Stimulated activated CD8-positive, alpha-beta memory T cell treated with anti-CD3 and anti-CD28 coated beads, Interleukin-15, amount 100 ng/mL, for 4 hours (primary cell): ENCODE measurements at places on chromosomes 3 and 15.

DNA sequence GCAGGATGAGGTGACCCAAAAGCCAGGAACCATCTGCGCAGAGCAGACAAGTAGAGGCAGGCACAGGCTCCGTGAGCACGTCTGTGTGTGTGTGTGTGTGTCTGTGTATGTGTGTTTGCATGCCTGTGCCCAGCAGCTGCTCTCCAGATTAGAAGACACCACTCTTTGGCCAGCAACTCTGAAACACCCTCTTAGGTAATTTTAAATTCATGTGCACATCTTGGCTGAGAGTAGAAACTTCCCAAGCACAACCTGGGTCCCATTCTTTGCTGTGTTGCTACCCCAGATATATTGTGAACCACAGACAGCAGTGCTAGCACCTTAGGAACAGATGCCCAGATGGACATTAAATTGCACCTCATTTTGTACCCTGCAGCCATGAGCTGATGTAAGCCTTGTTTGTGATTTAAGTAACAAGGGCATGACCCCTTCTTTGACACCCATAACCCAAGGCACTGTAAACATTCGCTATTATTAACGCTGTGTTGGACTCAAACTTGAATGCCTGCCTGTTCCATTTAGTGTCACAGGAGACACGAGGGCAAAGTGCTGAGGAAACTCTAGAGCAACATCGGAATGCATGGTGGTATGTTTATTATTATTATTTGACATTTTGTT is at the start of gene FILIP1L:
TSS of gene FILIP1L (minus strand) at position 89 of the 618 bp plus-strand sequence.
- no peak for DNase-seq

DNA sequence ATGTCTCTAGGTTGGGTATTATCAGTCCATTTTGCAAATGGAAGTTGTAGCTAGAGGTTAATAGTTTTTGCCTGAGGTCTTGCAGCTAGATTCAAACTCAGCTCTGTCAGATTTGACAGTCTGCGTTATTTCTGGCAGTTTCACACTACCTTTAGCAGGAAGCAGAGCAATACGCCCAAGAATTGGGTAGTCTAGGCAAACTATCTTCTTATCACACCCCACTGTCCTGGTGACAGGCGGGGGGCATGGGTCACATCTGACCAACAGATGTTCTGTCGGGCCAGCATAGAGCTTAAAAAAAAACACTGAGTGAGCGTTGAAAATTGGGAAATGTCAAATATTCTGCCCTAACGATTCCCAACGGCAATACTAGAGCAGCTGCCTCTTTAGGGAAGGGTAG is 5.7 kb downstream of the GPR160 start:
- no peak for DNase-seq

DNA sequence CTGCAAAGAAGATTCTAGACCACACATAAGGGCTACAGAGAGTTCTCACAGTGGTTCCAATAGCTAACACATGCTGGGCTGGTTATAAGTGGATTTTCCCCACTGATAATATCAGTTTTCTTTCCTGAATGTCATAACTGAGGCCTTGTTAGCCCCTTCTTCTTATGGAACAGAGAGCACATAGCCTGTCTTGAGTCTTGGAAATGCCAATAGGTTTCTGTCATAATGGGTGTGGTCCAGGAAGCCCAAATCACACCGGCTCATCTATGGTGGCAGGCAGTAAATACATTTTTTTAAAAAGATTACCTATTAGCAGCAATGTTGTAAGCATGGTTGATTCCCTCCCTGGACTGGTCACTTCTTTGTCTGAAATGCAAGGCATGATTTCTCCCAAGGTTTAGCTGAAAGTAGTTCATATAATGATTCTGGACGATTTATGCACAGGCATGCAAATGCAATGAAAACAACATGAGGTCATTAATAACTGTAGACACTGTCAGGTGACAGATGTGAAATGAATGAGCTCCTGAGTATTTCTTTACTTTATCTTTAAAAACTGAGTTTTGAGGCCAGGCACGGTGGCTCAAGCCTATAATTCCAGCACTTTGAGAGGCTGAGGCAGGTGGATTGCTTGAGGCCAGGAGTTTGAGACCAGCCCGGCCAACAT is 67.2 kb upstream of the ATP2C1 start:
- DNase-seq = no peak

GRCh38 chr3:73411993-73412392 is 212.7 kb downstream of the PDZRN3 start:
- DNase-seq = no peak

- DNase-seq = no peak
Observed at GRCh38 chr3:2944628-2945027, 165.5 kb downstream of the IL5RA start.

- no peak for DNase-seq
Observed at GRCh38 chr3:151864423-151865101, 8.9 kb upstream of the SUCNR1 start.

DNA sequence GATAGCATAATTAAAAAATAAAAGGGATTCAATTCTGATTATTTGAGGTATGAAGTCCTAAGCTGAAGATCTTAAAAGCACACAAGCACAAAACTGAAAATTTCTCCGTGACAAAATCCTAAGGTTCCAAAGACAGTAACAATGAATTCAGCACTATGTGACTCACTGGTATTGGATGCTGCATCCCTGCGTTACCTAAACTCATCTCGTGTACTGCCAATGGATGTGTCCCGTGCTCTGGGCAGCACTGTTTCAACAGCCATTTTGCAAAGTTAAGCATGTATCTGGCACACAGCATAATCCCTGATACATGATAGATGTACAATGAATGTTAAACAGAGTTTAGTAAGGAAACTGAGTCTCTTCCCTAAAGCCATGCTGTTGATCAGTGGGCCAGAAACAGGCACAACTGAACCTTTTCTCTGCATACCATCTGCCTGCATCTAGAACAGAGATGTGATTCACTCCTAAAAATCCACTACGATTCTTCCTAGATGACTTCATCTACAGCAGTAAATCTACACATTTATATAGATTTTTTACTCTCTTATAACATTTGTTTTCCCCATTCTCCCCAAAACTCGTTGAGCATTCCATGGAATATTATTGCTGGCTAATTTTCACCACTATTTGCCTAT is 14.3 kb downstream of the SUCLG2 start:
- DNase-seq = no peak

- DNase-seq = no peak
Observed at GRCh38 chr15:64152507-64153387, 1.2 kb downstream of the SNX22 start.

- DNase-seq = no peak
Observed at GRCh38 chr3:2568929-2569328, 470.3 kb downstream of the CNTN4 start.

DNA sequence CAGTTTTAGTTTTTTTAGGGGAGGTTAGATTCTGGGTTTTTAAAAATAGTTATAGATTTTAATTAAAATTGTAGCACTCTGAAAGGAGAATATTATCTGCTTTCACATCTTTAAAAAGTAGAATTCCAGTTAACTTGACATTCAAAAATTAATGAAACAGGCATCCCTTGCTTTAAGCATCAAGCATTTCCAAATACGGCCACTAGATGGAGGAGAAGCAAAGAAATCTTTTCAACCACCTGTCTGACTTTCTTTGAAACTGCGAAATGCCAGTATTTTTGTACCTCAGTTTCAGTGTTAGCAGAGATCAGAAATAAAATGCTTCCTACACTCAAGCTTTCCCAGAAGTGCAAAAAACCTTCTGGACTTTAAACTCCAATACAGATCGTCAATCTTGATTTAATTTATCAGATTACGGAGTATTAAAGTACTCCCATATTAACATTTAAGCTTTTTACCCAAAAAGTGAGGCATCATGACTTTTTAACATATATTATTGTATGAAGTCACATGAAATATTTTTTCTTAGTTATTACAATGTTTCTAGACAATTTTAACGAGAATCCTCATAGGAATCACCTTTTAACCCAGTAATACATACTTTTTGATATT is 153.3 kb downstream of the P3H2 start:
- DNase-seq = no peak
